ENCODE measurements at places on chromosomes 6 and 20.

DNA sequence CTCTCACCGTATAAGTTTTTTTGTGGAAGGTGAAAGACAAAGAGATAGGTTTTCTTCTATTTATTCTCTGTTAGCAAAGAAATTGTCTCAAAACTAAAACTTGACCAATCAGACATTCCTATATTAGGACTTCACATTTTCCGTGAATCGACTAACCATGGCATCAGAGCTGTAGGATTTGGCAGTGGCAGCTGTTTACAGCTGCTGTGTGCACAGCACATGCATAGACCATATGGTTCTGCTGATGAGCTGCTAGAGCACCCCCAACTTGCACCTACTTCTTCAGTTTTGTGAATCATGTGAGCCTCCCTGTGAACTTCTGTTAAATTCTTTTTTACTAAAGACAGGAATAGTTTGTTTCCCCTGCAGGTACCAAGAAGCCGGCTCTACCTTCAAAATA lies 157.9 kb downstream of the RFX6 start:
- DNase-seq: no peak

DNA sequence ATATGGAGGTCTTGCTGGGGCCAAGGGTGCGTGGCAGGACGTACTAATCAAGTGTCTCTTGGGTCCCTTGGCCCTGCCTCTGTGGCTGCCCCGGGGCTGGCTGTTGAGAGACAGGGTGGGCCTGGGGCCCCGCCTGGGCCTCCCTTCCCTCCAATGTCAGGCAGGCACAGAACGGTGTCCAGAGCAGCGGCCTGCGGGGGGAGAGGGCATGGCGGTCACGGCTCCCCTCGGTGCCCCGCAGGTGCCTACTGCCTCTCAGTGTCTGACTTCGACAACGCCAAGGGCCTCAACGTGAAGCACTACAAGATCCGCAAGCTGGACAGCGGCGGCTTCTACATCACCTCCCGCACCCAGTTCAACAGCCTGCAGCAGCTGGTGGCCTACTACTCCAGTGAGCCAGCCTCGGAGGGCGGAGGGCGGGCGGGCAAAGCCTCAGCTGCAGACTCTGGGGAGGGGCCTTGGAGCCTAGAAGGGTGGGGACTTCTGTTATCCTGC lies 50.0 kb downstream of the SRC start:
- DNase-seq: no peak

DNA sequence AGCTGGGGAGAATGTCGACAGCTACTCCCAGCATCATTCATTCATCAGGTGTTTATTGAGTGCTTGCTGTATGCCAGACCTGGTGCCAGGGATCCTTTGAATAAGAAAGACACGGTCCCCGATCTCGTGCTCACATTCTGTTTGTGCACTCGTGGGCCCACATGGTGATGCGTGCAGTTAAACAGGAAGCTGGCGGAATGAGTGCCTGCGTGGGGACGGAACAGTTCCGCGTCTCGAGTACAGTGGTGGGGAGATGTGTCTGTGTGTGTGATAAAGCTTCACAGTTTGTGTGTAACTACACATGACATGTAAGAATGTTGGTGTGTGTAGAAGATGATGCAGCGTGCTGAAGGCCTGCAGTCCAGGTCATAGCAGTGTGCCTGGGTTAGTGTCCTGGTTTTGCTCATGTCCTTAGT lies 6.5 kb downstream of the RBM38 start:
- DNase-seq: peak; percentile 49

GRCh38 chr6:36599791-36600209 lies 5.6 kb downstream of the SRSF3 start:
- peak; percentile 46 for DNase-seq

- DNase-seq: no peak
Observed at GRCh38 chr6:48194596-48195295, 83.7 kb upstream of the PTCHD4 start.

DNA sequence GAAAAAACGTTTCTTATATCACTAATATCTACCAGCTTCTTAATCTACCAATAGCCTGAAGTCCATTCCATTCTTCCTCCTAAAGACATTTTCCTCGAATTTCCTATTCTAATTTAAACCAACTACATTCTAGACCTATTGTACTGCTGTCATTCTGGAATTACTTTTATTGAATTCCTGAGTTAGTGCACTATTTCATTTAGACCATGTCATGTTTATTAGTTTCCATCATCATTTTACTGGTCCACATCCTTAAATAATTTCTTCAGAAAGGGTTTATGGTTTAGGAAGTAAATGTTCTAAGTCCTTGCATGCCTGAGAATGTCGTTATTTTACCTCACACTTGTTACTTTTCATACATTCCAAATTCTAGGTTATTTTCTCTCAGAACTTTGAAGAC lies 13.2 kb downstream of the LCA5 start:
- no peak for DNase-seq

GRCh38 chr6:52547647-52548352 lies 29.1 kb downstream of the TRAM2 start:
- no peak for DNase-seq

- peak; percentile 57 for DNase-seq
Observed at GRCh38 chr6:43143235-43144128, 27.6 kb upstream of the SRF start.

DNA sequence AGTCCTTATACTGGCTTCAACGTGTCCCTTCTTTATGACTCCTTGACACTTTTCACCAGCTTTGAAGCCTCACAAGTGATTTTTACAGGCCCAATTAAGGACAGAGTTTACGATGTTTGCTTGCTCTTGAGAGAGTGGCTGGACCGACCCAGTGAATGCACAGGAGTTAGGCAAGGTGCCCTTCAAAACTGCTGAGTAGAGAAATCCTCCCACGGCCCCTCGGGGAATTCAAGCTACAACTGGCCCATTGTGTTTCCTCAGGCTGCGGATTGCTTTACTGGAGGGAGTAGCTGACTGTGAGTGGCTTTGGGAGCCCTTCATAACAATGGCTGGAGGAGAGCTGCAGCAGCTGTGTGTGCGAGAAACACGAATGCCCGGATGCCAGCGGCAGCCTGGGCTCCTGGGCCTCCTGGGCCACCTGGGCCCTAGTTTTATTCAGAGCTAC lies 50.0 kb downstream of the SGK1 start:
- DNase-seq: no peak

DNA sequence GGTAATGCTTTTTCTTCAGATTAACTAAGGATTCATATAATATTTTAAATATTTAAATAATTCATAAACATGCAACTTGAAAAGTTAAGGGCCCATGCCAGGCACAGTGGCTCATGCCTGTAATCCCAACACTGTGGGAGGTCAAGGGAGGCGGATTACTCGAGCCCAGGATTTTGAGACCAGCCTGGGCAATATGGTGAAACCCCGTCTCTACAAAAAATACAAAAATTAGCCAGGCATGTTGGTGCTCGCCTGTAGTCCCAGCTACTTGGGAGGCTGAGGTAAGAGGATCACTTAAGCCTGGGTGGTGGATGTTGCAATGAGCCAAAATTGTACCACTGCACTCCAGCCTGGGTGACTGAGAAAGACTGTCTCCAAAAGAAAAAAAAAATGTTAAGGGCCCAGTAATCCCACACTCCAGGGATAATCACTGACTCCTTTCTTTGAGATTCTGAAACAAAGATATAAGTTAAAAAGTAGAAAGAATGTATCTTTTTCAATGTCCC lies 7.9 kb upstream of the RIN2 start:
- DNase-seq: no peak

GRCh38 chr6:52566201-52566600 lies 10.7 kb downstream of the TRAM2 start:
- no peak for DNase-seq

GRCh38 chr6:143965503-143966171 lies 42.4 kb downstream of the PLAGL1 start:
- DNase-seq: no peak

- DNase-seq: no peak
Observed at GRCh38 chr20:51409192-51409880, 133.2 kb downstream of the NFATC2 start.

DNA sequence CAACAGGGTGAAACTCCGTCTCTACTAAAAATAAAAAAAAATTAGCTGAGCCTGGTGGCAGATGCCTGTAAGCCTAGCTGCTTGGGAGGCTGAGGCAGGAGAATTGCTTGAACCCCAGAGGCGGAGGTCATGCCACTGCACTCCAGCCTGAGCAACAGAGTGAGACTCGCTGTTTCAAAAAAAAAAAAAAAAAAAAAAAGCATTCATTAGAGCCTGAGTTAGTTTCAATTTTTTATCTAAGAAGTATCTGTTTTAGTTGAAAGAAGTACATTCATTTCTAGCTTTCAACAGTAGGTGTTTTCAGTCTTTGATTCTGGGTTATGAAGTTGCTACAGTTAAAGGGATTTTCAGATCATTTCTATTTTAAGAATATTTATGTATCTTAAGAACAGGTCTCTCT lies 42.2 kb downstream of the ZNF292 start:
- DNase-seq: no peak

- no peak for DNase-seq
Observed at GRCh38 chr20:56069016-56069415, 63.7 kb upstream of the CBLN4 start.

GRCh38 chr20:20100881-20101280 lies 48.5 kb downstream of the CFAP61 start:
- DNase-seq: no peak

DNA sequence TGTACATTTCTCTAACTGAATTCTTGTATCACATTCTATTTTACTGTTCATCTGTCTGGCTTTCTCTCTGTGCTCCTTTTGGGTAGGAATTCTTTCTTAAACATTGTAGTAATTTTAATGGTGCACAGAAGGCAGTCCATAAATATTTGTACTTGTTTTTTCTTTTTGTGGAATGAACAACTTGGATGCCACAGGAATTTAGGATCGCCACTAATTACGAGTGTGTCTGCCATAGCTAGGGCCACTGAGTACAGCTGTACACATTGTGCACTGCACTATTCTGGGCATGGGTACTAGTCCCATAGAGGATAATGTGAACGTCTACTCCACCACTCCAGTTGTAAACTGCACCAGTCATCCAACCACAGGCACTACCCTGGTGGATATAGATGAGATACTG lies 39.3 kb upstream of the TMEM200A start:
- DNase-seq: no peak

GRCh38 chr6:80527552-80528052 lies 421.1 kb downstream of the BCKDHB start:
- no peak for DNase-seq

DNA sequence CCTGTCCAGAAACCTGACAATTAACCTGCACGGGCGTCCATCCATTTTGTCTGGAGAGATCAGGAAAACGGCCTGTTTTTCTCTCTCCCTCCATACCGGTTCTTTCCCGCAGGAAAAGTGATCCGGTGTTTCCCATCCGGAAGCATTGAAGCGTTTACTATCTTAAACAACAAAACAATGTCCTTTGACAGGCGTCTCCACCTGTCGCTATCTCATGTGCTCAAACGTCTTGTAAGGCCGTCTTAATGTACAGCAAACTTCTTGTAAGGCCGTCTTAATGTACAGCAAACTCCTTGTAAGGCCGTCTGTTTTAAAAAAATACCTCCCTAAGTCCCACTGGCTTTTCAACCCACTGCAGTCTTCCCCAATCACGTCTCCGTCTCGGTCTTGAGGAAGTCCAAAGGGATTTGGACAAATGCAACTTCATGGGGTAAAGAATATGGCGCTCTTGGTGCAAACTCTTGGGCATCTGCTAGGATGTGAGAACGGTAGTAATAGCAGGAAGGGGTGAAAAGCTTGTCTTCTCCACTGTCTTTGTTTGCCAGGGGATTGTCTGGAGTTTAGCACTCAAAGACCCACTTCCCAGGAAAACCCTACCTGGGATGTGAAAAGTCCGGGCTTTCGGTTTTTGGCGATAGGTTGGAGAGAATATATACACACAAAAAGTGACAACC lies 29.9 kb upstream of the TRIM27 start:
- no peak for DNase-seq

- DNase-seq: no peak
Observed at GRCh38 chr20:9514461-9515213, at the start of gene LAMP5. Gene LAMP5, plus strand, starts transcription at chr20:9514590. Its CDS starts 263 bp downstream, at chr20:9514853.

DNA sequence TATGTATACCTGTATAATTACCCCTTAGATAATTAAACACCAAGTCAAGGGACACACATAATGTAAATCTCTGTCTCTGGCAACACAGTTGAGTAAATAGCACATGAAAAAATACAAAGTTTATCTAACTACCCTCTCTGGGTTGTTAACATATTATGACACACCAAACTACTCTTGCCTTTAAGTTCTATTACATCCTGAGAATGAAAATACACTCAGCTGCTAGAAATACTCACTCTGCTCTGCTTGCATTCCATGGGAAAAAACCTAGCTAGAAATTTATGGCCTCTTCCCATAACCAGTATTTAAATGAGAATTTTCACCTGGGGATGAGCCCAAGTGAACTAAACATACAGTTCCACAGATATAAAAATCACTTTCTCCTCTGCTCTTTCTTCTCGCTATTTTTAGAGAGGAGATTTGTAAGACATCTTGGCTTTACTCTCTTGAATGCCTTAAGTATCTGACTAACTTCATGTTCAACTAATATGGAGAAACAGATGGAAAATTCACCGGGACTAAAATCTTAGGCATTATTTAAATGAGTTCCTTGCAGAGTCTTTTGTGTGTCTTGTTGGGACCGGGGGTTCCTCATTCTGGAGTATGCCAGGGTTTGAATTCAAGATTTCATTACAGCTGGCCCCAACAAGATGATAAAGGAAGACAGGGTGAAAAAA lies 140.9 kb downstream of the GJA10 start:
- no peak for DNase-seq

DNA sequence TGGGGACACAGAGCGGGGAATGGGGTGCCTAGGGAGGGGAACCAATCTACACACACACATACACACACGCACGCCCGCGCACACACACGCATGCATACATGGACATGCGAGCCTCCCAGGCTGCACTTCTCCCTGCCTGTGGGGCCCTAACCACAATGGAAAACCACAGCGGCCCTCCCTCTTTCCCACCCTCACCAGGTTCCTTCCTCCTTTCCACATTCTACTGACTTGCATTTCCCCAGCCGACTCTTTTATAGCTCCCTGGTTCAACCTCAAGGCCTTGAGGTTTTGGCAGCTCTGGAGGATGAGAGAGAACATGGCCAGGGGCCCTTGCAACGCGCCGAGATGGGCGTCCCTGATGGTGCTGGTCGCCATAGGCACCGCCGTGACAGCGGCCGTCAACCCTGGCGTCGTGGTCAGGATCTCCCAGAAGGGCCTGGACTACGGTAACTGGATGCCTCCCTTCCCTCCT lies at the start of gene BPI:
BPI (plus strand) TSS at position 249 of the 472 bp plus-strand sequence; CDS start at position 317, 68 bp downstream.
- DNase-seq: no peak

DNA sequence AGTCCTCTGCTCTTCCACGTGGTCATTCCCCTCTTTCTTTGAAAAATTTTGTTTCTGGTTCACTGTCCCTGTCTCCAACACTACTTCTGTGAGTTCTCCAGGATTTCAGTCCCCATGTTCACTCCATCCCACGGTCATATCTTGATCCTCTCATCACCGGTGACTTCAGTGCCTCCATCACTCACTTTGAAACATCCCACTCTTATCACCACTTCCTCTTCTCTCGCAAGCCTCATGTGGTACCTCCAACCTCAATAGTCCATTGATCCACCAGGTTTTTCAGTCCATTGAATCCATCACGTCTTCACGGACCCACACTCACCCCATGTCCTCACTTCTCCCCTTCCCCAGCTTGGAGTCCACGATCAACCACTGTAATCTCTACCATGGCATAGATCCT lies 64.8 kb downstream of the CARMIL1 start:
- no peak for DNase-seq
